ENCODE measurements at places on chromosomes 11 and 22.

DNA sequence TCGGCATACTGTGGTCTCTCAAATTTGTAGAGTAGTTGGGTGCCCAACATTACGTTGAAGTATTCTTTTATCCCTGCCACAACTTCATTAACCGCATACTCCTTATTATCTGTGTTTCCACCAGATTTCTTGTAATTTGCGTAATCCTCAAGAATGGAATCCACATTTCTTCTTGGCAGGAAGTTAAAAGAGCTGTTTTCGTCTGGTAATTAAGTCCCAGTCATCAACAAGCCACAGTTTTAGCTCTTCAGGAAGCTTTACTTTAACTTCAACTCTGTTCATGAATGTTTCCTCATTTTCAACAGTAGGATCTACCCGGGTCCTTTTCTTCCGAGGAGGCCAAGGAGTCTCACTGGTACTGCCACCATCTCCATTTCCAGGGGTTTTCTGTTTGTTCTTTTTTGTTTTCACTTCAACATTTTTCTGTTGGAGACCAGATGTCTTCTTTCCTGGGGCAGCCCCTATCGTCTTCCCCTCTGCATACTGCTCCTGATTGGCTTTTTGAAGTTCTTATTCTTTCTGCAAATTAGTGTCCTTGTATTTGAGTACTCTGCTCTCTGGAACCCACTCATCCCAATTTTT, 30.3 kb downstream of the PDE3B start:
- no peak for DNase-seq

GRCh38 chr11:47886096-47886495, 37.9 kb upstream of the NUP160 start:
- DNase-seq, result no peak

DNA sequence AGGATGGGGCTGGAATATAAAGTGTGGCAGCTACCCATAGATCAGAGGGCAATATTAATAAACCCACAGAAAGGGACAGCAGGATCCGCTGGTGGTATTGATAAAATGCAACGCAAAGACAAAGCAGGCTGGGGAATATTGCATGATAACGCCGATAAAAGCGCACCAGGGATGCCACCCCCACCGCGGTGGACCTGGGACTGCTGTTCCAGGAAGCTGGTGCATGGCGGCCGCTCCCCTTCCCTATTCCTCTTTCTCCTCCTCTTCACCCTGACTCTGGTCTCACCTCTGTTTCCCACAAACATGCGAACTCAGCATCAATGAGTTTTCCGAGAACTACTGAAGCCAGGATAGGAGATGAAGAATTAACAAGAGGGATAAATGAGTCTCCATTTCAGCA, 20.2 kb downstream of the SPATA19 start:
- DNase-seq, result no peak

- DNase-seq, result no peak
These were observed 37.1 kb upstream of the SUSD2 start for GRCh38 chr22:24144056-24144777.

GRCh38 chr22:49227670-49228069, 600.0 kb downstream of the BRD1 start:
- no peak for DNase-seq

DNA sequence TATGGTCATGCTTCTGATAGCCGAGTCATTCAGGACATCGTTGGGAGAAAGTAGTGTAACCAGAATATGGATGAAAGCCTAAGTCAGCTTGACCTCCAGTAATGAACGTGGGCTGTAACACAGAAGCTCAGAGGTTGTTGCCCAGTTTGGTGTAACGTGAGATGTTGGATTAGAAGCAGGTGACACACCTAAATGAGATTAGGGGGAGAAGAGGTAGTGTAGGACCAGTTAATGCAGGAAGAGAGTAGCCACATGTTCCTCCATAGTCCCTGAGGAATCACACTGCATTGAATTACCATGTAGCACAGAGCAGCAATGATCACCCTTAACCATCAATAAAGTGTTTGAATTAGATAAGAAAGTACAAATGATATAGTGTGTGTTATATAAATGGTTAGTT, 20.4 kb downstream of the FBXO7 start:
- no peak for DNase-seq

DNA sequence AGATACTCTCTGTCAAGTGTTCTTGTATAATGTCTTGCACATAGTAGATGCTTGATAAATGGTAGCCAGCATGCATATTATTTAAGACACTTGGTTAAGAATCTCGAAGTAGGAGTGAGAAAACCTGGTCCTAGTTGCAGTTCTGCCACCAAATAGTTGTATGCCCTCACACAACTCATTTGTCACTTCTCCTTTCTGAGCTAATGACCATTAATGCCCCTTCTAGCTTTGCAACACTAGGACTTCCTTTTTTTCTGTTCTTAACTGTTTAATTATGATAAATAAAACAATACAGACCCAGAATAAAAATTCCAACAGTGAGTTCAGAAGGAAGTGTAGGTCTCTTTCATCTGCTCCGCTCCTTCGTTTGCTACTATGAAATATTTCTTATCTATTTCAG, 453.6 kb downstream of the TMEM135 start:
- DNase-seq, result no peak

GRCh38 chr11:23201936-23202522, 341.8 kb upstream of the CCDC179 start:
- no peak for DNase-seq

GRCh38 chr11:22031791-22032190, 161.1 kb upstream of the ANO5 start:
- no peak for DNase-seq

GRCh38 chr11:121889931-121890330, 226.1 kb downstream of the BLID start:
- no peak for DNase-seq

DNA sequence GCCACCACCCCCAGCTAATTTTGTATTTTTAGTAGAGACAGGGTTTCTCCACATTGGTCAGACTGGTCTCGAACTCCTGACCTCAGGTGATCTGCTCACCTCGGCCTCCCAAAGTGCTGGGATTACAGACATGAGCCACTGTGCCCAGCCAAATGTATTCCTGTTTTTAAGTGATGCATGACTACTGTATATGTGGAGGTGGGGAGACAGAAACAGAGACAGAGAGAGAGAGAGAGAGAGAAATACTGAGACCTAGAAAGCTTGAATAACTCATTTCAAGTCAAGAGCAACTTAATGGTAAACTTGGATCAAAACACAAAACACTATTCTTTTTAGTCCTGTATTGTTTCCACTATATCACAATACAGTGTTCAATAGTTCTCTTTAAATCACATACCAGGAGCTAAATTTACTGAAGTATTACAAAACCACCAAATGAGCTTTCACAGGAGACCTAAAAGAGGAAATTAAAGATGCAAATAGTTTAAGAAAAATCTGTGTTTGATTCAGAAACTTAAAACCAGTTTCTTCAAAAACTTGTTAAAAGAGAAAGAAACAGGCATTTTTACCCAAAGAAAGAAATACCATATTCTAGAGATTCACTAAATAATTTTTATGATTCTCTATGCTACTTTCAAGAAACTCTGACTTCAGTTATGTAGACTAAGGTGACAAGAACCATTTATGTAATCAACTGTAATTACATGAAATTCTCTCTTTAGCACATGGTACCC, 188.7 kb downstream of the ETS1 start:
- DNase-seq, result no peak

GRCh38 chr11:127950162-127950561, 637.2 kb downstream of the ETS1 start:
- DNase-seq, result no peak

GRCh38 chr22:46046299-46046685, 69.3 kb upstream of the WNT7B start:
- DNase-seq, result no peak

DNA sequence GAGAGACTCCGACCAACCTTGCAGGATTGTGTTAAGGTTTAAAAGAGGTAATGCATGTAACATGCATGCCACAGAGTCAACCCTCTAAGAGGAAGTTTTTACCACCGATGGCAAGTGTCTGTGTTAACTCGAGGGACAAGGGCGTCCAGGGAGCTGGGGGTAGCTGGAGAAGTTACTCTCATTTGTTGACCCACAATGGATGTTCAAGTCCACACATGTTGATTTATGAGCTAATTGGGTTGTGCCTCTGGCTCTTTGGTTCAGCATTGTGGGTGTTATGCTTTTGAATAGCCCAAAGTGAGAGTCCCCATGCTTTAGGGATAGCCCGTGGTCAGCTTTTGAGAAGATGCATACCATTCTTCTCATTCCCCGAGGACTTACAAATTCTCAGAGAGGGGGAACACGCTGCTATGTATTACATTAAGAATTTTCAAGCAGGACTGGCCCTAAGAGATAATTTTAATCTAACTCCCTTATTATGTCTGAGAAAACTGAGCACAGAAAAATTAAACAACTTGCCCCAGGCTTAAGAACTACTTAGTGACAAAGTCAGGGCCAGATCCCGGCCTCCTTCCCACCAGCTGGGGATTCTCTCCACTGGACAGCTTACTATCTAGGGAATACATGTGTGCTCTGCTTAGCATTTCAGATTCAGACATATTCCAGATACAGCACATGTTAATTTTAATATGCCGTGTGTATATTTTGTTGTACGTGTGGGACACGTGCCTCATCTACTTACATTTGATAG, 5.2 kb upstream of the PLET1 start:
- no peak for DNase-seq

GRCh38 chr22:19657252-19658056, 56.8 kb upstream of the SEPTIN5 start:
- no peak for DNase-seq

DNA sequence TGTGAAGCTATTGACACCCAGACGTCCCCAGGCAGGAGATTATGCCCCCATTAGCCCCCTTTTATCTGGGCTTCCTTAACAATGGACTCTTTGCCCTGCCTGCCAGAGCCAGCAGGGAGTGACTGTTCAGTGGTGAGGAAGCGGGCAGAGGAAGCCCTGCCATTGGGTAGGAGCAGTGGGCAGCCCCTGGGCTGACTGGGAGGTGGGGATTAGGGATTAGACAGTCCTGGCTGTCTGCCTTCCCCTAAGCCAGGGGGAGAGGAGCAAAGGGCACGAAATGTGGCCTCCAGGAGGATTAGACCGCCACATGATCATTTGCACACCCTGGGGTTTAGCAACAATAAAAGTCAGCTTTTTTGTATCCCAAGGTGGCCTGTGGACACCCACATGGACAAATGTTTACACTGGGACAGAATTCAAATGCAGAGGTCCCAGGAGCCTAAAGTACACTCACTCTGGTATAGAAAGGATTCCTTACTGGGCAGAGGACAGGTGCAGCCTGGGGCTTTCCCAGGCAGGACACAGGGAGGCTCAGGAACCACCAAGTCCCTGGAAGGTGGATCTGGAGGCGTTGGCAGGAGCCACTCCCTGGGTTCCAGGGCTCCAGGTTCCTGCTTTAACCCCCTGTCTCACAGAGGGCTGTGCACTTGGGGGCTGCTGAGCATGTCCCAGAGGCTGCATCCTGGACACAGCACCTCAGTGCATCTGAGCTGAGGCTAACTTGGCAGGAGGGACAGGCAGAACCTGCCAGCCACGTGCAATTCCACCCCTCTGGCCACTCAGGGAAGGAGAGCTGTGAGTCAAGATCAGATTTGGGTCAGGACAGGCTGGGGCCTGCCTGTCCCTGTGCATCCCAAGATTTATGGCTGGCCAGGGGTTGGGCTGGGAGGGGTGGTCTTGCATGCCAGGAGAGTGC, 2.1 kb downstream of the PNPLA3 start:
- no peak for DNase-seq

DNA sequence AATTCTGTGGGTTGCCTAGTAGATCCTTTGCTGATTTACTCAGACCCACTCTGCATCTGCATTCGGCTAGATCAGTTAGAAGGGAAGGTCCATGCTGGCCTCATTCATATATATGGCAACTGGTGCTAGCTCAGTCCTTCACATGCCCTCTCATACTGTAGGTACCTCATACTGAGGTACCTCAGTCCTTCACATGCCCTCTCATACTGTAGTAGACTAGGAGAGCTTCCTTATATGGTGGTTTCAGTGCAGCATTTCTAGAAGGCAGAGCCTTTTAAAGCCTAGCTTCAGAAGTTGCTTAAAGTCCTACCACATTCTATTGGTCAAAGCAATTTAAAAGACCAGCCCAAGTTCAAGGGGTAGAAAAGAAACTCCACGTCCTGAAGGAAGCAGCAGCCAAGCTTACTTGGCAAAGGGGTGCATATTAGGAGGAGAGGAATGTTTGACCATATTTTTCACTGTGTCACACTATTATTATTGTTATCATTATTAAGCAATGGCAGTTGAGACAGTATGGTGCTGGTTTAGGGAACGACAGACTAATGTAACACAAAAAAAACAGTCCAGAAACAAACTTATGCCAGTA, 356.4 kb downstream of the DYNC2H1 start:
- no peak for DNase-seq

- DNase-seq, result no peak
These were observed 126.3 kb downstream of the KIRREL3 start for GRCh38 chr11:126874276-126874675.

GRCh38 chr22:46797355-46797754, 34.9 kb downstream of the TBC1D22A start:
- DNase-seq, result no peak

DNA sequence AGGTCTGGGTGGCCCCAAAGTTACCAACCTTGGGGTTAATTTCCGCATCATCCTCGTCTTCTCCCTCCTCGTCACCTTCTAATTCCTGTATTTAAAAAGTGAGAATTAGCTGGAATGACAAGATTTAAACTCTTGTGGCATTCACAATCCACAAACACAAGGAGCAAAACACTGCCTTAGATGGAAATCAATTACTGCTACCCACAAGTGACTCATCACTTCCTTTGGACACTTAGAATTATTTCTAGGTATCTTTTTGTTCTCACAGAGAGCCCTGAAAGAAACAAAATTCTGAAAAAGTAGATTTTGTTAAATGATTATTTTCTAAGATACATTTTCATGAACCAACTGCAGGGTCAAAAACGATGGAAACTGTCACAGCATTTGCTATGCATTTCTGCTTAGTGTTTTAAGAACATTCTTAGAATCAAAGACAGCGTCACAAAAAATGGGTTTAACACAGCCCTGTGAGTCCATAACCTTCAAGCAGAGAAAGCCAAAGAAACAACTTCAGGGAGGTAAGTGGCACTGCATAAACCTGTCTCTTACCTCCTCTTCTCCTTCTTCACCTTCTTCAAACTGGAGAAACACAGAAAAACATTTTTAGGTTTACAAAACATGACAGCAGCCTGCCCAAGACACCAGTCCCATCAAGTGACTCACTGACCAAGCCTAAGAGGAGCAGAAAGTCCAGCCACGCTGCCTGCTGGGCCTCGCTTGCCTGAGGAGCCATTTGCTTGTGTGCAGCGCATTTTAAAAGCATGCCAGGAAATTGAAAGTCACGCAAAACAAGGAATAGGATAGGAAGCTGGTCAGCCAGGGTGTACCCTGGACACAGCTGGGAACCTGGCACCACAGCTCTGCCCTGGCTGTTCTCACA, 22.3 kb upstream of the PHLDA2 start:
- DNase-seq, result no peak

- no peak for DNase-seq
These were observed 17.9 kb downstream of the ALKBH3 start for GRCh38 chr11:43898574-43898973.

DNA sequence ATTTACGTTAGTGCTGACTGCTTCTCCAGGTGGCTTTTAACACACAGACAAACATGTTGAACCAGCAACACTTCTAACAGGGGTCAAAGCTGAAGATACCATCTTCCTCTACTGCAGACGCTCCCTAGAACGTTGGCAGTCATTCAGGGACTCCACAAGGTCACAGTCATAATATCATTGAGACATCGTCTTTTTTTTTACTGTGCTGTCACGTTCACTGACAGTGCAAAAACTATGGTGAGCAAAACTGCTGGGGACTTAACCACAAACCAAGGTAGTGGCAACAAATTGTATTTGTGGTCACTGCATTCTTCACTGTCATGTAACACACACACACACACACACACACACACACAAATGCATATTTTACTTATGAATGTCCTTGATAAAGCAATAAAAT, 244.9 kb downstream of the CASP12 start:
- no peak for DNase-seq

GRCh38 chr22:46649141-46650077, 29.2 kb downstream of the GRAMD4 start:
- no peak for DNase-seq
